ENCODE measurements at places on chromosomes 7 and 10.

- DNase-seq, result no peak
Measured at GRCh38 chr7:130297628-130298543, 4.9 kb downstream of the CPA4 start.

DNA sequence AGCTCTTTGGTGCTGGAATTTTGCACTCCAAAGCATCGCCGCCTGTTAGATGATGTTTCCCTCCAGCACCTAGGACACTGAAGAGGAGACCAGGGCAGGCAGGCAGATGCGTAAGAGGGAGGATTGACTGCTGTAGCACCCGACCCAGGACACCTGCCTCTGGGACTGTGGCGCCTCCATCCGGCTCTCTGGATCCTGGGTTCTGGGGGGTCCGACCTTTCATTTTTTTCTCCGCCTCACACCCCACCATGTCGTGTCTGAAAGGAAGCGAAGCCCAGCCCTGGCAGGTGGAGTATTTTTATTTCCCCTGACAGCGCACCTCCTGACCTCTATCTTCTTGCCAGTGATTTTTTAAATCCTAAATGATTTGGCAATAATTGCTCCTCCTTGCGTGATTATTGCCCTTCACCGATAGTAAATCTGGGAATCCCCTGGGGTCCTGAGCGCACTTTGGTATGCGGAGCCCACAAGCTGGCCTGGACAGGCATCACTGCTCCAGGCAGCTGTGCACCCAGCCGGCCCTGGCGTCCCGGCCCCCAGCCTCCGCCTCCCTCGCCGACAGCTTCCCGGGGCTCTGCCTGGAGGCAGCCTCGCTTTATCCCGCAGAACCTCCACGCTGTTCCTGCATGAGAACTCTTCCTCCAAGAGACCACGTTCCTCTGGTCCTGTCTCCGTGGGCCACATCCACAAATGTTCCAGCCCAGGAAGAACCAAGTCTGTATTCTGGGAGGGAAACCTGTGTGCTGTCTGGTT lies 48.4 kb downstream of the LHPP start:
- DNase-seq, result no peak

DNA sequence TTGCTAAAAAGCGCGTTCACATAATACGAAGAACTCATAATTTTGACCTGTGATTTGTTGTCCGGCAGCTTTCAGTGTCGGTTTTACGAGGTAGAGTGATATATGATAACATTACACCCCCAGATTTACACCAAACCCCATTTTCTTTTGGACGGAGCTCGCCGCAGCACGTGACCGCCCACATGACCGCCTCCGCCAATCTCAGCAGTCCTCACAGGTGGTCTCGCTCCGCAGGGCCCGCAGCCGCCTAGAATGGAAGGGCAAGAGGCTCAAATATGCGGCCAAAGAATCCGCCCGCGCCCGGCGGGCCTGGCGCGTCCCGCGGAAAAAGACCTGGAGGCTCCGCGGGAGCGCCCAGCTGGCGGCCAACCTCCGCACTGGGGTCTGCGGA lies at the start of gene HOXA7:
TSS of gene HOXA7 (minus strand) at position 168 of the 391 bp plus-strand sequence. CDS start at position 38, 130 bp downstream.
- DNase-seq, result no peak

- DNase-seq, result no peak
Measured at GRCh38 chr10:112307358-112308124, 24.3 kb downstream of the TECTB start.

DNA sequence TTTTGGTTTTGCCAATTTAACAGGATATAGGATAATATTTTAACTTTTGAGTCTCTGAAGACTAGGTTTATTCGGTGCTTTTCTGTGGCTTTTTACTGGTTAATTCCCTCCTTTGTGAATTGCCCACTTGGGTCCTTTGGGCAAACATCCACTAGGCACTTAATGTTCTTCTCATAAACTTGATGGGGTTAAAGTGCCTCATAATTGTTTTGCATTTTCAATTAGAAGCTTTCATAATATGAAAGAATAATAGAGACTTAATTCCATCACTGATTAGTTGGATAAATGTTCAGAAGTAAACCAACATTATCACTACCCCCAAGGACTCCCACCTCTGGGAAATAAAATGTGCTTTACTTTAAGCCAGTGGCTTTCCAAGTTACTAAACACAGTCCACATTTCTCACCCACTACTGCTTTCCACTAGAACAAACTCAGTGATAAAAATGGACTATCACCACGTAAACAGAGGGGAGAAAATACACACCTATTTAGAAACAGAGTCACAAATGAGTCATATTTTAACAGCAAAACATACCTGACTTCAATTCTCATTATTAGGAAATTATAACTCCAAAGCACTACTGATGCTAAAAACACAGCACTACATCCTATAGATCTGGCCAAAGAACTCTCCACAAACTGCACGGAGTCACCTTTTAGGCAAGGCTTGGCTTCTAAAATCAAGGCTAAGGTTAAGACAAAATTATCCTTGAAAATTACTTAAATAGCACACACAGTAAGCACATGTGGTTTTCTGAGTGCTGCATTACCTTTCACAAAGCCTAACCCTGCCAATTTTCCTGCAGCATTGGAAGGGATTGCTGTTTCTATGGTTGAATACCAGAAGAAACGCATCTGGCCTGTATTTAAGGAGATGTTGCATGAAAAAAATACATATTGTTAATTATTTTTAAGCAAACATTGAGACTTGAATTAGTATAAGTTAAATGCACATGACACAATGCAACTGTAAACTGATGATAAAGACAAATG lies 41.2 kb downstream of the PARD3 start:
- no peak for DNase-seq

GRCh38 chr7:98418271-98418635 lies 17.4 kb upstream of the BAIAP2L1 start:
- no peak for DNase-seq

All from stimulated activated CD4-positive, alpha-beta T cell treated with anti-CD3 and anti-CD28 coated beads, Interleukin-1b, Interleukin-23, amount 100 ng/mL, for 1 hour (primary cell).